Calu3 (cell line): ENCODE measurements at places on chromosomes 7 and 10.

DNA sequence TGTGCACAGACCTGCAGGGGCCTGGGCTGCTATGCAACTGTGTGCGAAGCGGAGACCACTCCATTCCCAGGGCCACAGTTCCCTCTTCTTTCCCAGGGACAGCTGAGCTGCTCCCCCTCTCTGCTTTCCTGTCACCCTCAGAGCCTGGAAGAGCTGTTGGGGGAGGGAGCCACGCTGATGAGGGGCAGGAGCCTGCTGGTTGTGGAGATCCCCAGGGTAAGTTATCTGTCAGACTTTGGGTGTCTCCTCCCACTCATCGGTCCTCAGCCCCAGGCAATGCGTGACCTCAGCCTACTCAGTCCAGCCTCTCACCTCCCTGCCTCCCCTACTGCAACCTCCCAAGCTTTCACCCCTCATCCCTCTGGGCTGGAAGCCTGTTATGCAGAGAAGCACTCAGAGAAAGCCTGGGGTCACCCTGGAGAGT is 53.5 kb downstream of the ZNF467 start:
- no peak for DNase-seq

DNA sequence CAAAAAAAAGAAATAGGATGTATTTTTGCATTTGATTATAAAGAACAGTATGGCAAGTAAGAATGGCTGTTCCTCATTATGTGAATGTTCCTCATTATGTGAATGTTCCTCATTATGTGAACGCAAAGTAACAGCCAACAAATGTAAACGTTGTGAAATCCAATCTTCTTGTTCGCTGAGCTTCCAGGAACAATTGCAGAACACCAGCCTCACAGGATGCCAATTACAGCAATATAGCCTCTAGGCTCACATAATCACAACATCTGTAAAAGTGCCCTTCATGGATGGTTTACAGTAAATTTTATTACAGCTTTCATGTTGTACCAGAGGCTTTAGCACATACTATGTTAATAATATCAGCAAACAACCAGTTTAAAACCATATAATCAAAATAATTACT is 71.6 kb downstream of the THSD7A start:
- DNase-seq, result no peak

DNA sequence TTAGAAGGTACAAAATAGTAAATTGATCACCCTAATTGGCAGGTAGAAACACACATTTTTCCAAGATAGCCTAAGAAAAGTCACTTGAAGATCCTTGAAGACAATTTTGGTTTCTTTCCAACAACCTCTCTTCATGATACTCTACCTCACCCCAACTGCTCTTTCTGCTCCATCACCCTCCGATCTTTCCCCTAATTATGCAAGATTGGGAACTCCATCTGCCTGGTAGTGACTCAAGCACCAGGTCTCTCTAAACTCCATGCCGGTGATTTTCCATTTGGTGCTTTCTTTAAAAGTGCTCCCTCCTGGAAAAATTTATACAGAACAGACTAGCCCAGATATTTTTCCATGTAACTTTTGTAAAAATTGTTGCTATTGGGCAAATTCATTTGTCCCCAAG is 1.1 kb upstream of the AKR1B1 start:
- no peak for DNase-seq

DNA sequence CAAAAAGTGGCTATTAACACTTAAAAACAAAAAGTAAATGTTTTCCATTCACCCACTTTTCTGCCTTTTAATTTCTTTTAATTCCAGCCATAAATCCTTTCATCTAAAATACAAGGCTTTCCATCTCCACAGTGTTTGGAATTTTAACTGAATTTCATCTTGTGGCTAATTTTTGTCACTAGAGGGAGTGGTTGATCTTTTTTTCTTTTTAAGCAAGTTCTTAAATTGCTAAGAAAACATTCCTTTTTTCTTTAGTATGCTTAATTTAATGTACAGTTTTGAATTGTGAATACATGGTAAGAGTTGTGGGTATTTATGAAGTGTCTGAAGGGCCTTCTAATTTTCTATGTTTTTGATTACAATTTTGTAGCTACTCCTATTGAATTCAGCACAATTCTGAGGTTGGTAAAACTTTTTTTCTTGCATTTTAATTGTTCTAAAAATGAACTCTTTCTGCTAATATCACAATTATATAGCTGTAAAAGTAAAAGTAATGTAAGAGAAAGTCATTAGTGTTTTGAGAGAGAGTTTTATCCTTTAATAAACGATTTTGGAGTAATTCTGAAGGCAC is 54.9 kb upstream of the ANK3 start:
- no peak for DNase-seq

- peak; percentile 65 for DNase-seq
These were observed 103.7 kb downstream of the RNF216 start for GRCh38 chr7:5677538-5678294.
